ENCODE measurements at places on chromosomes 12 and 14.

DNA sequence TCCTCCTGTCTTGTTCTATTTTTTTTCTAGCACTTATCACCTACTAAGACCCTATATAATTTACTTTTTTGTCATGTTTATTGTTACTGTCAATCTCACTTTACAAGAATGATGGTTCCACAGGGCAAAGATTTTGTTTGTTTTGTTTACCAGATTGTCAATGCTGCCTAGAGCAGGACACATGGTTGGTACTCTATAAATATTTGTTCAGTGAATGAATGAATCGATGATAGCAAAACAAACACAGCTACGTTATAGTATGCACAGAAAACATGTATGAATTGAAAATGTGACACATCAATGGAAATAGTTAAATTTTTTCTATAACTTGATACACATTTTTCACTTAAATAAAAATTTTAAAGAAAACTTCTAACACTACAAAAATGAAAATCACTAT, 67.1 kb upstream of the KRR1 start:
- DNase-seq: no peak

GRCh38 chr12:51482929-51483697, 58.5 kb downstream of the SLC4A8 start:
- DNase-seq: no peak

GRCh38 chr12:64390275-64390851, at the start of gene C12orf56:
TSS of gene C12orf56 (minus strand) at chr12:64390758. CDS start at chr12:64390565, 193 bp downstream.
- DNase-seq: peak; percentile 78

DNA sequence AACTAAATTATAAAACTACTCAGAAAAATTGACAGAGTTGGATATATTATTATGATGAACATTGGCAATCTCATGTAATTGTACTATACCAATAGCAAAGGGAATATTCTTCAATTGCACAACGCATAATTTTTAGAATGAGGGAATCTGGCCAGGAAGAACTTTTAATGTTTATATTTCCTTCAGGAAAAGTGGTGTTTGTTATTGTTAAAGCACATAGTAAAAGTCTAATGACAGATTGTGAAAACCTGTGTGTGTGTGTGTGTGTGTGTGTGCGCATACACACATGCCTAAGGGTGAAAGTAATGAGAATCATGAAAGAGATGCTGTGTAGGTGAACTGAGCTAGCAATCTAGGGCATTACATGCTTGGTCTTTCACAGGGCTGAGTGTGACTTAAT, 877.7 kb downstream of the SLC6A15 start:
- DNase-seq: no peak

GRCh38 chr12:105750096-105750495, 388.7 kb downstream of the NUAK1 start:
- no peak for DNase-seq

- no peak for DNase-seq
Observed at GRCh38 chr12:131030472-131031328, 77.0 kb downstream of the ADGRD1 start.

DNA sequence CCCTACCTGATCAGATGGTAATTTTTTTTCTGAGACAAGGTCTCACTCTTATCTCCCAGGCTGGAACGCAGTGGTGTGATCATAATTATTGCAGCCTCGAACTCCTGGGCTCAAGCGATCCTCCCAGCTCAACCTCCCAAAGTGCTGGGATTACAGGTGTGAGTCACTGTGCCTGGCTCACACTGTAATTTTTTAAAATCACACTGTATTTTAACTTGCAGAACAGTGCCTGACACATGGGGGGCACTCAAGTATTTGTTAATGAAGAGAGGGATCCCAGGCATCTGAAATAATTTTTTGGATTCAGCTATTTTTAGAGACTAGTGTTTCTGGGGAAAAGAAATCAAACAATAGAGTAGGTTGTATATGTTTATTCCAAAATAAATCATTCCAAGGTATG, 21.7 kb downstream of the LIMA1 start:
- no peak for DNase-seq

GRCh38 chr12:112473056-112473455, 54.3 kb downstream of the PTPN11 start:
- DNase-seq: no peak

GRCh38 chr14:99559286-99559990, 44.6 kb downstream of the CCDC85C start:
- DNase-seq: no peak

DNA sequence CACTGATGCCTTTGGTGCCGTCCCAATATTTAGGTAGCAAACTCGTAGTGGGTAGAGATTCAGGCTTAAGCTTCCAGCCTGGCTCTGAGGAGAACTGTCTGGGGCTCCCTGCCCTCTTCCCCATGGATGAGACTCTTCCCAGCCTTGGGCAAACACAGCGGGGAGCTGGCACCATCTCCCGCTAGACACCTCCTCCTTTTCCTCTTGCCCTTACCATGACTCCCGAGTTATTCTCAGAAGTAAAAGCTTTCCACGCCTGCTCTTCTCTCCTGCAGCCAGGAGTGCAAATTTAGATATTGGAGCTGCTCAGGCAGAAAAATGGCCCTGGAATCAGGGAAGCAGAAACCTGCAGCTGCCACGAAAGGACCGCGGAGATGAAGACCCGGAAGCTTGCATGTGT, 45.6 kb upstream of the RBM19 start:
- no peak for DNase-seq

DNA sequence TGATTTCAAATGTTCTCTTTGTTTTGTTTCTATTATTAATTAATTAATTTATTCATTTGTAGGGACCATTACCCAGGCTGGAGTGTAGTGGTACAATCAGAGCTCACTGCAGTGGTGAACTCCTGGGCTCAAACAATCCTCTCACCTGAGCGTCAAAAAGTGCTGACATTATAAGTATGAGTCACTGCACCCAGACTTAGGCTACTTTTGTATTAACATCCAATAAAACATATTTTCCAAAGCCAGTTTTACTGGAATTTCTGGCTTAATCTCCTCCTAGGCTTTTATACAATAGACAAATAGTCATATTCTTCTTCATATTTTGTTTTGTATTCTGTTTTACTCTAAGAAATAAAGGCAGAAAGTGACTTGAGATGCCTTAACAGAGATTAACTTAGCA, 749.6 kb downstream of the SLC16A7 start:
- no peak for DNase-seq

DNA sequence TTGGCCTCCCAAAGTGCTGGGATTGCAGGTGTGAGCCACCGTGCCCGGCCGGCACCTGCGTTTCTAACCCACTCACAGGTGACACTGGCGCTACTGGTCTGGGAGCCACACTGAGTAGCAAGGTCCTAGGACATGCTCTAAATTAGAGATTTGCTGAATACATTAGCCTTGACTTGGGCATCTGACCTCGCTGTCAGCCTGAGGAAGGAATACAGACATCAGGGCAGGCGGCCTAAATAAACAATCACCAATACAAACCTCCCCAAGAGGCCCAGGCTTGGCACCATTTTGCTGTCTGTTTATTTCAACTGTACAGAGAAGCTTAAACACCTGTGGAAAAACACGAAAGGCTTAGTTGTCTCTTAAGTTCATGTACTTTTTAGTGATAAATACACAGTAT, 27.5 kb downstream of the P2RX4 start:
- no peak for DNase-seq

GRCh38 chr14:65098586-65098985, 3.7 kb downstream of the MAX start:
- no peak for DNase-seq

GRCh38 chr14:67602995-67603545, 3.0 kb upstream of the PIGH start:
- no peak for DNase-seq

DNA sequence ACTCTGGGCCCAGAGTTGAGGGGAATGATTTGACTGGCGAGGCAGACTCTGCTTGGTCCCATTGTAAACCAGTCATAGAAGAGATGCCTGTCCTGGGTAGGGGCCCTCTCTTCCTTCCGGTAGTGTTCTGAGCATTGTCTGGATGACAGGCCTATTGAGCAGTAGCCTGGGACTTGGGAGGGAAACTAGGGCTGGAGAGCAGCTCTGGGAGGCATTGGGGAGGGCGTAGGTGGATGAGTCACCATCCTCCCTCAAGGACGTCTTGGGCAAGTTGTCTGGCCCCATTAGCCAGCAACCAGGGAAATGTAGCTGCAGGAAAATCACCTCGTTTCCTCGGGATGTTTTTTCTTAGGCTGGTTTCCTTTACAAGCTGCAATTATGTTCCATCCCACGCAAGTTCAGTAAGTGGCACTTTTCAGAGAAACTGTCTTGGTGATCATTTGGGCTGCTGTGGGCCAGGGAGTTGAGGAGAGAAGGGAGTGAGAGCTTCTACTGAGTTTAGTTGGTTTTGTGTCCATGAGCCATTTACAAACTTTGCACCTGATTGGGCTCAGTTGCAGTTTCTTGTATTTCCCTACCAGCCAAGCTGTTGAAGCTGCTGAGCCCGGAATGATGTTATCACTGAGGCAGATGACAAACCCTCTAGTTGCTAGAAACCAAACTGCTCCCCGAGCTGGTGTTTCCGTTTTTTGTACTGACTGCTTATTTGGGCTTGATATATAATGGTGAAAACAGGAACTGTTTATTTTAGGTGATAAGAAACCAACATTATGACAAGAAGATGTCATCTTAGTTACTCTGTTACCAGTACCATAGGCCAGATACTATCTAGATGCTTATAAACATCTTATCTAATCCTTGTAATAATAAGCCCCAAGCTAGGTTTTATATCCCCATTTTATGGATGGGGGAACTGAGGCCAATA, 147.6 kb downstream of the CHST11 start:
- DNase-seq: no peak

- no peak for DNase-seq
Observed at GRCh38 chr14:51845811-51846210, 14.6 kb upstream of the GNG2 start.

DNA sequence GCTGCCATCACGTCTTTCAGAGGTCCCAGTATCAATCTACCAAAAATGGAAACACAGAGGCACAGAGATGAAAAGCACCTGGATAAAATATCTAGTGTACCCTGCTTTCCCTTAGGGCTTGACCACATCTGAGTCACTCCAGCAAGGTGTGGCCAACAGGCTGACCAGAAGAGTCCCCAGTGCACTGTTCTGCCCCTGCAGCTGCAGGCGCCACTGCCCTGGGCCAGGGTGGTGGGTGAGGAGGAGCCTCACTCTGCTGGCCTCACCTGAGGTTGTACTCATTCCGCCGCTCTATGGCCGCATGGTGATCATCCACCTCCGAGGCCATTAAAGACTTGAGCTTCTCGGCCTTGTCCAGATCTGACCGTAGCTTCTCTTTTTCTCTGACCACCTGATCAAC, 60.4 kb downstream of the NIN start:
- no peak for DNase-seq

- DNase-seq: no peak
Observed at GRCh38 chr12:10736463-10736862, 13.3 kb upstream of the YBX3 start.

GRCh38 chr14:99333841-99334635, 62.0 kb upstream of the BCL11B start:
- DNase-seq: no peak

DNA sequence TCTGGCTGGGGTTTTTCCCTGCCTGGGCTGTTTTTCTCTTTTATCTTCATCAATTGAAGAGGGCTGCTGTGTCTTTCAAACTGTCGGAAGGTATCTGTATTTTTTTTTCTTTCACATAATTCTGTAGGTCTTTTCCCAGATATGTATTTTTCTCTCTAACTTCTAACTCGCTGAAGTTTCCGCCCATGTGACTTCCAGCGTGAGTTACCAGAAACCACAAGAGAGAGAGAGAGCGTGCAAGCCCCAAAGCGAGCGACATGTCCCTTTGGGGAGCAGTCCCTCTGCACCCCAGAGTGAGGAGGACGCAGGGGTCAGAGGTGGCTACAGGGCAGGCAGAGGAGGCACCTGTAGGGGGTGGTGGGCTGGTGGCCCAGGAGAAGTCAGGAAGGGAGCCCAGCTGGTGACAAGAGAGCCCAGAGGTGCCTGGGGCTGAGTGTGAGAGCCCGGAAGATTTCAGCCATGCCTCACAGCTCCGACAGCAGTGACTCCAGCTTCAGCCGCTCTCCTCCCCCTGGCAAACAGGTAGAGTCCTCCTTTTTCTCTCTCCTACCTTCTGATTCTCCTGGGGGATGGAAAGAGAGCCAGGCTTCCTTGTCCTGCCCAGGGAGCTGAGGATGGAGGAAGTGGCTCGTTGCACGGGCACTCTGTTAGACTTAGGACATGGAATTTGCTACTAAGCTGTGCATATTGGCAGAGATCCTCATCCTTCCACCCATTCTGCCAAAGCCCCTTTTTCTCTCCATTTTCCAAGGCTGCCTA, at the start of gene BATF:
BATF (plus strand) TSS at position 246 of the 759 bp plus-strand sequence; CDS start at position 460, 214 bp downstream.
- DNase-seq: no peak

GRCh38 chr12:108457006-108457733, 57.9 kb upstream of the FICD start:
- no peak for DNase-seq

DNA sequence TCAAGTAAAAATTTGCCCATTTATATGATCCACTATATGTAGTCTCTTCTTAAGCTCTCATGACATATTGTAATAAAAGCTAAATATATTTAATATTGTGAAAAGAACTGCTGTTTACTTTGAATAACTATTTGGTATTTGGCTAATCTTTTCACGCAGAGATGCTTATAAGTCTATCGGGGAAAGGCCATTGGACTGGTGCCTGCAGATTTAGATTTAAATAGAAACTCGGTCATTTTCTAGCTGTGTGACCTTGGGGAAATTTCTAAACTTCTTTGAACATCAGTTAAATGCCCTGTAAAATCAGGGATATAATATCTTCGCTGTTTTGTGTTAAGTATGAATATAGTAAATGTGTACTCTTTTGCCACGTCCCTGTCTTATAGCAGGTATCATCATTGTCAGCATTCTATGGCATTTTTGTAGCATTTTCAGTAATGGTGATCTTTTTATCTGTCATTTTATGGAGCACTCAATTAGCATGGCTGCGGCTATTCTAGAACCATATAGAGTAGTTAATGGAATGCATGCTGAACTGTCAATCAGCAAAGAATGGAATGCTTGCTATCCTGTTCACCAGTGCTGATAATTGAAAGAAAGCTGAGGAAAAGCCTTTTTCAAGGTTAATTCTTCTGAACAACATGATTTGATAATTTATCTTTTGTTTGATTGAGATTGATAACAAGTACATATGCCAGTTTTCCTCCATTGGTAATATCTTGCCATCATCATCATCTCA, 181.2 kb downstream of the TMTC2 start:
- no peak for DNase-seq

GRCh38 chr14:57746563-57746962, 119.3 kb downstream of the SLC35F4 start:
- DNase-seq: no peak

DNA sequence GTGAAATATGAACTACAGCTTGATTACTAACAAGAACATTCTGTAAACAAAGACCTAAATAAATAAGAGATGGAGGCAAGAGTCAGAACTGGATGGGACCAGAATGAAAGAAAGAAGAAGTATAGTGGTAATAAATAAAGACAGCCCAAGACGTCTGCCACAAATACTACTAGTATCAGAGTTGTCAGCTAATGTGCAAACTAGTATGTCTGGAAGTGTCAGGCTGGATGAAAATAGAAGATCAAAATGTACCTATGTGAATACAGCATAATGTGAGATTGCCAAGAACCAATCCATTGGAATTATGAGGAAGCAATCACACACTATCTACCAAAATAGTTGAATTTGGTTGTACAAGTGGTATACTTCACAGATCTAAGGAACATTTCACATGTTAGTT, 353.0 kb downstream of the BTG1 start:
- no peak for DNase-seq

GRCh38 chr12:49537752-49538509, 899 bp upstream of the KCNH3 start:
- no peak for DNase-seq

GRCh38 chr14:95396221-95396620, 76.5 kb upstream of the CLMN start:
- no peak for DNase-seq

GRCh38 chr14:92774572-92774971, 19.5 kb upstream of the GOLGA5 start:
- no peak for DNase-seq

- DNase-seq: no peak
Observed at GRCh38 chr14:92310776-92311375, 12.1 kb upstream of the SLC24A4 start.
